ENCODE measurements at places on chromosomes 2 and 18.

DNA sequence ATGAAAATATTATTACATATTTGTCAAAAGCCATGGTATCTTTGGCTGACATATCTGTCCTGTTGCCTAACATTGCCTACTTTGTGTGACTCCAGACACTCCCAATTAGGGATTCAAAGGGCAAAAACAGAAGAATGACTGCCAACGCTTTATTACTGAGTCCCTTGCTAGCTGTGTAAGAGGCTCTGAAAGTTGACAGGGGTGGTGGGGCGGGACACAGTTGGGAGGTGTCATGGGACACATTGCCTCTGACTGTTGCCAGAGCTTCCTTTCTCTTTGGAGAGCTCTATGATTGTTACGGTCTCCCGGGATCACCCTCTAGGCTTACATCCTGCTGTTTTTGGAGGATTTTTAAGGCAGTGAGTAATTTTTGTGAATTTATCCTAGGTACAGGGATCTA, 249.6 kb upstream of the ACVR2A start:
- no peak for DNase-seq

DNA sequence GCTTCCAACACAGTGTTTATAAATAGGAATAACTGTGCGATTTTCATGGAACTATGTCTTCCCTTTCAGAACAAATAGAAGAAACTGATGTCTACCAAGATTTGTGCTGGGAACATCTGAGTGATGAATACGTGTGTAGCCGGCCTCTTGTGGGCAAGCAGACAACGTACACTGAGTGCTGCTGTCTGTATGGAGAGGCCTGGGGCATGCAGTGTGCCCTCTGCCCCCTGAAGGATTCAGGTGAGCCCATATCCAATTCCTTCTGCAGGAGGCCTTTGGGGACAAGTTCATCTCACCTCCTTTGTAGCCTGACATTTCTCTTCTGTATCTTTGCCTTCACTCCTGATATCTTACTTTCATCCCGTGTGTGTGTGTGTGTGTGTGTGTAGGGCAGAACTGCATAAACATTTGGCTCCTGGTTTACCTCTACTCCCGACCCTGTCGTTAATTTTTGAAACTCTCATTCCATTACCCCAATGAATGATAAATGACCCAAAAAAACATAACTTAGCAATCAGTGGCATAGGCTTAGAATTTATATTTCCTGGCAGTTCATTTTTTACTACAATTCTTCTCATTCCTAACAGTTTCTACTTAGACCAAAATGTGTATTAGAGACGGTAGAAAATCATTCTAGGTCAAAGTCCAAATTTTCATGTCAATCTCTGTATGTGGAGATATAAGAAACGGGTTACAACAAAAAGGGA, 111.0 kb upstream of the RASGRP3 start:
- DNase-seq: no peak

- DNase-seq: no peak
Observed at GRCh38 chr2:120904379-120904778, 168.7 kb downstream of the GLI2 start.

DNA sequence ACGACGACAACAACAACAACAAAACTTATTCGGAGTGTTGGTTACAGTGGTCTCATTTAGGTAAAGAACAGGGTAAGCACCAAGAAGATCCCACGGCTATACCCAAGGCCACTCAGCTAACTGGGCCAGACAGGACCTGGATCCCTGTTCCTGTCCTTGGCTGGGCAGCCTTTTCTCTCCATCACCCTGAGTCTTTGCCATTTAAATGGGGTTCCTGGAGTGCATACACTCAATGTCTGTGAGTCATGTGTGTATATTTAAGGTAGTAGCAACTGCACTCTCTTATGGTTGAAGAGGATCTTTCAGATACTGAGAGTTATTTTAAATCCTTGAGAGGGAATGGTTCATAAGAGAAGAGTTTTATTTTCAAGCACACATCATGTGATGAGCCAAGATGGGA, 35.3 kb downstream of the ADCYAP1 start:
- DNase-seq: no peak

DNA sequence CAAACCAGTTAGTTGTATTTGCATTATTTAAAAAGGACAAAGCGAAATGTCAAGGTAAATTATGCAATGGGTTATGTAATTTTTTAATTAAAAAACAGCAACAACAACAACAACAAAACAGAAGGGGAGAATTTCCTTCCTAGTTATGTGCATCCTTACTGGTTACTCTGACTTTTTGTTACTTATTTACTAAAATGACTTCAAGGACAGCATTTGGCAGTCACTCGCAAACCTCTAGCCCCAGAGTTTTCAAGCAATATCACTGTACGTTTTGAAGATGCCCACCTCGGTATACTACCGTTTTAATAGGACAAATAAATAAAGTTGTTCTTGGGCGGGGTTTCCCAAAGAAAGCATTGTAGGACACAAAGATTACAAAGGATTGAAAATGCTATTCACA, 24.7 kb upstream of the MRO start:
- DNase-seq: no peak
